ENCODE measurements at places on chromosomes 5 and 9.

- DNase-seq = no peak
Observed at GRCh38 chr9:135338546-135338945, 141.0 kb upstream of the PPP1R26 start.

DNA sequence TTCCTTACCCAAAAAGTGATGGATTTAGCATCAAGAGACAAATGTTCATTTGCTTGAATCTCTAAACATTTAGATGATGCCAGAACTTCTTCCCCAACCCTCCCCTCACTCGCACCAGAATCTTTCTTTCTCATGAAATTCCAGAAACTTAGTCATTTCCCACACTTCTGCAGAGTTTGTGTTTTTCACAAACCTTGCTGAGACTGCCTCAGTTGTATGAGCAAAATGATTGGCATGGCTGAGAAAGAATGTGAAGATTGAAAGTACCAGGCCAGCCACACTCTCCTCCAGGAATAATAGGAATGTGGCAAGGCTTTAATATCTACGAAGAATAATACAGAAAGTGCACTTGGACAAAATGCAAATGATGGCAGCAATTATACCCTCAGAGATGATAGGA, 428.3 kb upstream of the CDH6 start:
- no peak for DNase-seq

DNA sequence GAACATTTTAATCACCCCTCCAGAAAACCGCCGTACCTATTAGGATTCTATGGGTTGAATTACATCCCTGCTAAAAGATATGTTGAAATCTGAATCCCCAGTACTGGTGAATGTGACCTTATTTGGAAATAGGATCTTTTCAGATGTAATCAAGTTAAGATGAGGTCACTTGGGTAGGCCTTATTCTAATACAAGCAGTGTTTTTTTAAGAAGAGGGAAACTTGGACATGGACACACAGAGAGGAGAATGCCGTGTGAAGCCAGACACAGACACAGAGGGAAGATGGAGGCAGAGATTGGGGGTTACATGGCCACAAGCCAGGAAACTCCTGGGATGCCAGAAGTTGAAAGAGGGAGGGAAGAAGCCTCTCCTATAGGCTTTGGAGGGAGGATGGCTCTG, 183.5 kb downstream of the GNA14 start:
- no peak for DNase-seq

DNA sequence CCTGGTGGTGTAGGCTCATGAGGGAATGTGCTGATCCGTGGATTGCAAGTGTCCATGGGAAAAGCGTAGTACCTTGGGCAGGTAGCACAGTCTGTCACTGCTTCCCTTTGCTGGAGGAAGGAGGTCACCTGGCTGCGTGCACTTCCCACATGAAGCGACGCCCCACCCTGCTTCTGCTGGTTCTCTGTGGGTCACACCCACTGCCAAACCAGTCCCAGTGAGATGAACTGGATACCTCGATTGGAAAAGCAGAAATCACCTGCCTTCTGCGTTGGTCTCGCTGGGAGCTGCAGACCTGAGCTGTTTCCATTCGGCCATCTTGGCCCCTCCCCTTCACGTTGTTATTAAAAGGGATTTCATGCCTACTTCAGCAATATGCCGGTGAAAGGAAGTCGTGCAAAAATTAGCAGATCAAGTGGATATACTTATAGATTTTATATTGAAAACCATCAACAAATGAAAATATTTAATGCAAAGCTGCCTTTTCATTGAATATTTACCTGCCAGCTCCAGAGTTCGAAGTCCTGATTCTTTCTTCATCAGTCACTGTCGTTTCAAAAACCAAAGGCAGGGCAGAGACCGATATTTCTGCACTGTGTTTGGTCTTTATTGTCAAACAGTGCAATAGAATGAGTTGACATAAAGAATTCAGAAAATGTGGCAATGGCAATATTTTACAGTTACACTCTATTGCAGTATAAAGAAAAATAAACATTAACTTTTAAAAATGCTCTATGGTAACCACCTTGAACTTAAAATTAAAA, 123.2 kb downstream of the JAKMIP2 start:
- no peak for DNase-seq

DNA sequence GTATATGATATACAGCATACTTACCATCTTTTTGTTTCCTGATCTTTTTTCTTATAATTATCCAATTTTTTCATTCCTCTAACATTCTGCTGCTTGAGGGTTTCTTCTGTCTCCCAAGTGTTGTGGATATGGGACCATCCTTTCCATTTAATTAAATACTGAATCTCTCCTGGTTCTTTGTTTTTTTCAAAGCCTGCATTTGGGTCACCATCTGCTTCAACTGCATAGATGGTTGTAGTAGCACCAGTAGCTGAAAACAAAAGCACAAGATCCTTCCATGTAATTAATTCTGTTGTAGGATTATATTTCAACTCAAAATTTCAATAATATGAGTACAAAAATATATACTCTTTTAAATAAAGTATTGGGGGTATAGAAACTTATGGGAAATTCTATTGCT, 29.4 kb downstream of the CHD1 start:
- no peak for DNase-seq

All from cortex of kidney (tissue), 1 donor.